Osteocyte (in vitro differentiated cells): ENCODE measurements at places on chromosomes 7 and 10.

DNA sequence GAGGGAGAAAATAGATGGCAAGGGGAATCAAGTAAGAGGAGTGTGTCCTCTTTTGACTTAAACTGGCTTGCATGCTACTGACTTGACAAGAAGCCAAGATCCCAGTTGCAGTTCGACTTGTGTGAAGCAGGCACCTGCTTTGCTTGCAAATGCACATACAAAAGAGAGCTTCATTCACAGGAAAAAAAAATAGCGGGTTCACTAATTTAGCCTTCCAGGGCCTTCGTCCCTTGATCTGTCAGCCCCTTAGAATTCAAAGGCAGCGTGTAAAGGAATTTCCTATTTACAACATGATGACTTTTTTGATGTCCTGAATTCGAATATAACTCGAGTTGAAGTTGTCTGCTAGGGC, 192.1 kb downstream of the CELF2 start:
- DNase-seq, result no peak

- no peak for DNase-seq
Measured at GRCh38 chr7:151648429-151648828, 128.7 kb upstream of the RHEB start.

DNA sequence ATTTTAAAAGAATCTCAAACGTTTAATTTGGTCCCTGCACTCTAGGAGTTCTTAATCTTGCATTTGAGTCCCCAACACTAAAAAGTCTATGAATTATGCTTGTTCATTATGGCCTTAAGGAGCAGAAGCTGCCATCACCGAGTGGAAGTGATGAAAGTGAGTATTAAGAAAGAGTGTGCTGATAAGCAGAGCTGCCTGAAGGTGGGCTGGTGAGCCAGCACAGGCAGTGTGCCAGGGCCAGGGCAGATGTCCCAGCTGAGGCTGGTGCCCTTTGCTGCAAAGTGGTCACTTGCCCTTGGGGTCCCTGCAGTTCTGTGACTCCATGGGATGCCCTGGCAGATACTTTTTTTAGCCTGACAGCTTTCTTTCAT, 72.9 kb upstream of the LOXL4 start:
- no peak for DNase-seq

GRCh38 chr10:127186813-127187212, 9.6 kb downstream of the INSYN2A start:
- DNase-seq, result no peak

DNA sequence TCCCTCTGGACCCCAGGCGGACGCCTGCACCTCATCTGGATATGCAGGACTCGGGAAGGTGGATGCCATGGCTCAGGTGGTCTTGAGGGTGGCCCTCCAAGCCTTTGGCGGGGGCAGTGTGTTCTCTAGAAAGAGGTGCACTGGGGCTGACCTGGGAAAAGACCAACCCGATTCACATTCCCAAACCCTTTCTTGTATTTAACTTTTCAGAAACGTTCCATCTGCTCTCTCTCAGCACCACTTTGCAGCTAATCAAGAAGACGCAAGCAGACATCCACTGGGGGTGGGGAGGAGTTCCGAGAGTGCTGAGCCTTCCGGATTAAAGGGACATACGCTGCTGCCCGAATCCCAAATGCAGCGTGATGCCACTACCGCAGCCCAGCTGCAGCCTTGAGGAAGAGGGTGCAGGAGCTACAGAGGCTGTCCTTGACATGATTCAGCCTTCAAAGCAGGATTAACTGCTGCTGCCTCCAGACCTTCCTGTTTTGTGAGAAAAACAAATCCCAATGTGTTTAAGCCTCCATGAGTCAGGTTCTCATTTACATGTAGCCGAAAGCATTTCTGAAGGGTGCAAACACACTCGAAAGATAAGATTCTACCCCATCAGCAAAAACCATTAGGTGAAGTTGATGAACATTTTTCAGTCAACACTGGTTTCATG, 39.9 kb downstream of the RBM17 start:
- DNase-seq, result no peak

DNA sequence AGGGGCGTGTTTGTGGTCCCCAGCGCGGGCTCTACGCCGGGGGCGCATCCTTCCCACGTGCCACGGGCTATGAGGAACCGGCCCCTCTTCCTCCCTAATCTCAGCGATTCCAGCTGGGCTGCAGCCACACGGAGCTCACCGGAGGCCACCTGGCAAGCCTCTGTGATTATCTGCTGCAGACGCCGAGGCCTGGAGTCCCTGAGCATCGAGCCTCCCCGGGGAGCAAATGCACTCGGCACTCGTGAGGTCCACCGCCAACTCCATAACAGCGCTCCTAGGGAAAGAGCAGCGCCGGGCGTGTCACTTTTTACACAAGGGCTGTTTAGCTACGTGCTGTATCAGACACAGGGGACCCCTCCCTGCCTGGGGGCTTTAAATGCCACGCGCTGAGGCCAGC, 101.2 kb downstream of the DYNC2I1 start:
- peak; percentile 83 for DNase-seq

- DNase-seq, result no peak
Measured at GRCh38 chr7:20219446-20220292, 2.5 kb upstream of the MACC1 start.

- DNase-seq, result no peak
Measured at GRCh38 chr7:16357921-16358320, 63.4 kb downstream of the CRPPA start.

DNA sequence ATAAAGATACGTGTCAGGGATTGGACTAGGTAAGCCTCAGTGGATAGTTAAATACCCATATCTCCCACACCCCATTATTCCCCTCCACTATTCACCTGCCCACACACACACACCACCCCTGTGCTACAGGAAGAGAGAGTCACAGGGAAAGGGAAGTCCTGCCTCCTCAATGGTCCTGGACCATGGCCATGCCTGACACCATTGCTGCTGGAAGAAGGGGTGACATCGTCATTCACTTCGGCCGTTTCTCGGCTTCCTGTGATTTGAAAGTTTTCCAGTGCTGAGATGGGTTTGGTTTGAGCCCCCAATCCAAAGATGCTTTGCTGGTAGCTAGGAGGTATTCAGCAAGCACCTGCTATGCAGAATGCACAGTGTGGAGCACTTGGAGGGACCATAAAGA, 18.5 kb downstream of the PRKAG2 start:
- DNase-seq, result no peak

DNA sequence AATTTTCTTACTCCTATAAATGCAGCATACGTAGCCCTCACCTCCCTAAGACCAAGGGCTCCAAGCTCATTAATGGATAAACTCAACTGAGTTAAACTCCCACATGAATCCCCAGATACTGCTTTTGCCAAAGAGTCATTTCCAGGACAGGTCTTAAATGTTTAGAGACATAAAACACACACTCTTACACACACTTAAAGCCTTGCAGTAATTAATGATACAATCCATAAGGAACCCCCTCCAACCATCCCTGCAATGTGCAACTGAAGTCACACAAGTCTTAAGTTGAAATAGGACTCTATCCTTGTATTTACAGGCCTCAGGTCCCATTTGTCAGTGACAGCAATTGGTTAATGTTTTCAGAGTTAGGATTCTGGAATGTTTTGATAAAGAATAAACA, 194.1 kb downstream of the FANK1 start:
- no peak for DNase-seq

- DNase-seq, result no peak
Measured at GRCh38 chr7:108486291-108486966, 30.2 kb upstream of the NRCAM start.

DNA sequence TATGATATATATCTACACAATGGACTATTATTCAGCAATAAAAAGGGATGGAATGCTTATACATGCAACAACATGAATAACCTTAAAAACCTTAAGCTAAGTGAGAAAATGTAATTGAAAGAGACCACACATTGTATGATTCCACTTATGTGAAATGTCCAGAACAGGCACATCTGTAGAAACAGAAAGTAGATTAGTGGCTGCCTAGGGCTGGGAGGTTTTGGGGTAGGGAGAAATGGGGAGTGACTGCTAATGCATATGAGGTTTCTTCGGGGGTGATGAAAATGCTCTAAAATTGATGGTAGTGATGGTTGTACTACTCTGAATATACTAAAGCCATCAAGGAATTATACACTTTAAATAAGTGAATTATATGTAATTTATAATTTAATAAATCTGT, 14.7 kb downstream of the SLC16A9 start:
- no peak for DNase-seq

DNA sequence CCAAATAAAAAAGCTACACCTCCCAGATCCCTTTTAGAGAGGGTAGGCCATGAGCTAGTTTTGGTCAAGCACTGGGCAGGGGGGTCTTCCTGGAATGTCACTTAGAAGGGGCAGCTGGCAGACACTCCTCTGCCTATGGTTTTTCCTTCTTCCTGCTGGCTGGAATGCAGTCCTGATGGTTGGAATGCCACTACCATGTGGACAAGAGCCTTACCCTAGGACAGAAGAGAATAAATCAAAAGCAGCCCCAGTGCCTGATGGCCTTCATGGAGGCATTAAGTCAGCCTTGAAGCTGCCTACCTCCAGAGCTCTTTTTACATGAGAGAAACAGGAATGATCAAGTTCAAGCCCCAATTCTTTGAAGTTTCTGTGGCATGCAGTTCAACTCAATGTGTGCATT, 43.5 kb upstream of the SORBS1 start:
- DNase-seq, result no peak

GRCh38 chr7:90660819-90661218, 64.7 kb downstream of the CDK14 start:
- no peak for DNase-seq

DNA sequence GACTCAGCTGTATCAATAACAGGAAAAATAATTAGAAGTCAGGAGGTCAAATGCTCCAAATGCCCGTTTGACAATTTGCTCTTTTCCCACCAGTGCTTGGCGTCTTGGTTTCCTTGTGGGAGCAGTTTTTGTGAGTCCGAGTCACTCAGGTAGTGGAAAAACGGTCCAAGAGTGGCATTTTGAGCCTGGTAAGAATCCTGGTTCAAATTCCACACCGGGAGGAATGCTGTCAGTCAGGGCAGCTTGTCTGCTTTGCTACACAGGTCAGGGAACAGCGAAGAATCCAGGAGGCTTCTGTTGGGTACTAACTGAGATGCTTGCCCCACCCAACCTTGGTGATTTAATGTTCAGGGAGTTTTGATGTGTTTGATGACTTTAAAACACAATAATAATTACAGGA, 209.5 kb downstream of the HERPUD2 start:
- peak; percentile 40 for DNase-seq

DNA sequence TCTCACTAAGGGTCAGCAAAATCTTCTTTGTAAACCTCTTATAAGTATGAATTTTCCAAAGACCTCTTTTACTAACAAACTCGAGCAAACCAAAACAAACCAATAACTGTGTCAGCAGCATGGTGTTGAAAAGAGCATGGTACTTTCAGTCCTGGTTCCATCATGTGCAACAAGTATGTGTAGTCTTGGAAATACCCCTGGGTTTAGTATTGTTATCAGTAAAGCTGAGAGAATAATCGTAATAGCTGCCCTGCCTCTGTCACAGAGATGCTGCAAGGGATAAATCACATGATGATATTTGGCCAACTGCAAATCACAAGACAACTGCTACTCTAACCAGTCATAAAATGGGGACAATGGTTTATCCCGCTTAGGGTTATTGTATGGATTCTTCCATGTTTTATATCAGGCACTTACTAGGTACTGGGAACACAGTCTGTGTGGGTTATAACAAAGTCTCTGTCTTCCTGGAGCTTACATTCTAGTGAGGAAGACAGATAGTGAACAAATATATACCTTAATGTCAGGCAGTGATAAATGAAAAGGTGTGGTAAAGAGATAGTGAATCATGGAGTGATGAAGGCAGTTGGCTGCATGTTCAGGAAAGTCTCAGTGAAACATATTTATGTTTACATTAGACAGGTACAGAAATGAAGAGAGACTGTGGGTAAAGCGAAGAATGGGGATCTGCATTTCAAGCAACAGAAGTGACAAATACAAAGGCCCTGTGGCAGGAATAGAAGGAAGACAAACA, 60.5 kb upstream of the C10orf90 start:
- no peak for DNase-seq

DNA sequence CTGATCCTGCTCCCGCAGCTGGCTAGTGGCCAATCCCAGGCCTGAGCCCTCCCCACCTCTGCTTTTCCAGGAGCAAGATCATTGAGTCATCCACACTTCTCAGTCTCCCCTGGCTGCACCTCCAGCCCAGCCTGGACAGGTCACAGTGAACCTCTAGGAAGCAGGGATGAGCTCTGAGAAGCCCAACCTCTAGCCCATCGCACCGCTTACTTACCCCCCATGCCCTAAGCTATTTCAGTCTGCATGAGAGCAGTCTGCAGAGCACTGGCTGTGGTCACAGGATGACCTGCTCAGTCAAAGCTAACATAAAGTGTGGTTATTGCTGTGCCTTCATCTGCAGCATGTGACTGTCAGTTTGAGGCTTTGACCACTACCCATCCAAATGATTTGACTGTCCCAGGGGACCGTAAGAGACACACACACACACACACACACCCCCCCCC, 129.2 kb downstream of the SORBS1 start:
- no peak for DNase-seq

DNA sequence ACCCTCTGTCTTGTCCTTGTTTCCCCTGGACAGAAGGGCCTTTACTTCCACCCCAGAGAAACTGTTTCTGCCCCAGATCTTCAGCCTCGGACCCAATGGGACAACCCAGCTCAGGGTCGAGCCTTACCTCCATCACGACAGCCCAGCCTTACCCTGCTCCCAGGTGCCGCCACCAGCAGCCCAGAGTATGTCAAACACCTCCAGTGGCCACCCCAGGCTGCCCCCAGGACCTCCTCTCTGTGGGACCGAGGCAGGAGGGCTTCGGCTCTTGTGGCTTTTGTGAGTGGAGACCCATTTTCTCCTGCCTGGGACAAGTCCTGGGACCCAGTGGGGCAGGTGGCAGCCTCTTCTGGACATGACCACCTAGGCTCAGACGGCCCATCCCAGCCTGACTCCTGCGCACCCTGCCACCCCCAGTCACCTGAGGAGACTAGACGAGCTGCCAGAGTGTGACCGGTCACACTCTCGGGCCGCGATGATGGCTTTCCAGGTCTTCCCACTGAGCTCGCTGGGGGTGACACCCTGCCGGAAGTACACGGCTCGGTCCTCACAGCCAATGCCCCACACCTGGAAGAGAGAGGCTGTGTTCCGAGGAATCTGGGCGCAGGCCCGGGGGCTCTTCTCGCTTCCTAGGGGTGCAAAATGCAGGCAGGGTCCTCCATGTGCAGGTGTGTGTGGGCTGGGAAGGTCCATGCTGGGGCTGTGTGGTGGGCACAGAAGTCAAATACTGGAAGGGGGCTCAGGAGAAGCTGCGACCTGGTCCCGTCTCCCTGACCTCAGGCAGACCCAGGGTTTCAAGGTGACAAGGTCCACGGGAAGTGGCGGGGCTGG, 15.5 kb downstream of the TECPR1 start:
- no peak for DNase-seq

- no peak for DNase-seq
Measured at GRCh38 chr7:97871659-97872024, 566 bp downstream of the ASNS start.

GRCh38 chr10:121526801-121527221, 71.4 kb downstream of the FGFR2 start:
- DNase-seq, result no peak

DNA sequence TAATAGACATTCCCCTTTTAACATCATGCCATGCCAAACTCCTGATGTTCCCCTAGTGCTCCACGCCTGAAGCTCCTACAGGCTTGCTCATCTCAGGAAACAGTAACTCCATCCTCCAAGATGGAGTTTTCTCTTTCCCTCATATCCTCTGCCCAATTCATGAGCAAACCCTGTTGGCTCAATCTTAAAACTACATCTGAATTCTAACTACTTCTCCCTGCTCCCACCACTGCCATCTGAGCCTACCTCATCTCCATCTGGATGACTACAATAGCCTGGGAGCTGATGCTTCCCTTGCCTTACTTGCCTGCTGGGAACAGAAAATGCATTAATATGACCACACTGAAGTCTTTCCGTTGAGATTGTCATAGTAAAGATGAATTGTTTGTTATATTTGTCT, 271.7 kb upstream of the MKLN1 start:
- no peak for DNase-seq
